ENCODE measurements at places on chromosomes 7 and 10.
A peak's percentile ranks its signal among the peaks of the same experiment; 100 is the strongest.

GRCh38 chr7:71497256-71497946 lies 365.5 kb downstream of the GALNT17 start:
- no peak for DNase-seq

- DNase-seq, result no peak
Observed at GRCh38 chr10:16392531-16393069, 44.2 kb upstream of the PTER start.

- DNase-seq, result no peak
Observed at GRCh38 chr7:47690902-47691558, 109.1 kb upstream of the TNS3 start.

DNA sequence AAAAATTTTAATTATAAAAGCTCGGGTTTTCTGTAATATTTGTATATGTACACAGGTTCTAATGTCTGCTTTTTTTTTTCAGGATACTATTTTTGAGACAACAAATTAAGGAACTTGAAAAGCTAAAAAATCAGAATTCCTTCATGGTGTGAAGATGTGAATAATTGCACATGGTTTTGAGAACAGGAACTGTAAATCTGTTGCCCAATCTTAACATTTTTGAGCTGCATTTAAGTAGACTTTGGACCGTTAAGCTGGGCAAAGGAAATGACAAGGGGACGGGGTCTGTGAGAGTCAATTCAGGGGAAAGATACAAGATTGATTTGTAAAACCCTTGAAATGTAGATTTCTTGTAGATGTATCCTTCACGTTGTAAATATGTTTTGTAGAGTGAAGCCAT lies 57.9 kb upstream of the BAMBI start:
- DNase-seq, result no peak

DNA sequence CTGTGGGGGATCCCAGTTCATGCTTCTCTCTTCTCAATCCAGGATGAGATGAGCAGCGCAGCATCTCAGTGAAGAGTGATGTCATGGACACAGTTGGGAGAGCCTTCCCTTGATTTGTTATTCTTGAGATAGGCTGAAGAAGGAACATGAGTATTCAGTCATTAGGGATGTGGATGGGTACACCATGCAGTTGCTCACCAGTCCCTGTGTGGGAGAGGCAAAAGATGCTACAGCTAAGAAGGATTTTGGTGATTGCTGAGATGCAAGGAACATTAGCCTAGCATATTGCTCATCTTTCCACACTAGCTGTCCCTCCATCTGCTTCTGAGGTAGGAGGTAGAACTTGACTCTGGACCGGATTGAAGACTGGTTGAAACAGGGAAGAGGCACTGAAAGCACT lies 179.6 kb downstream of the GALNT17 start:
- DNase-seq, result no peak

GRCh38 chr10:89478739-89479654 lies 56.4 kb downstream of the SLC16A12 start:
- no peak for DNase-seq

DNA sequence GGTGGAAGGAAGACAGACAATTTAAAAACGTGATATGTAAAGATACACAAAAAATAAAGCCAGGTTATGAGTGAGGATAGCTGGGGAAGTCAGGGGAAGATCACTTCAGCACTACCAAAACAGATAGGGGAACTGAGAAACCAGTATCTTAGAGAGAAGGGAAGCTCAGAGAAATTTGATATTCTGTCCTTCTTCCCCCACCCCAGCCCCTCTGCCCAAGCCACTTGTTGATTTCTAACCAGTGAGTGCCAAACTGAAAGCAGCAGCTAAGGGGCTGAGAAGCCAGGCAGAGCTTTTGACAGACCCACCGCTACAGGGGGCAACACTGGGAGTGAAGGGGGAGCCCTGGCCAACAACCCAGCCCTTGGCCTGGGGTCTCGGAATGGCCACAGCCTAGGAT lies 9.1 kb upstream of the SLC29A3 start:
- no peak for DNase-seq

DNA sequence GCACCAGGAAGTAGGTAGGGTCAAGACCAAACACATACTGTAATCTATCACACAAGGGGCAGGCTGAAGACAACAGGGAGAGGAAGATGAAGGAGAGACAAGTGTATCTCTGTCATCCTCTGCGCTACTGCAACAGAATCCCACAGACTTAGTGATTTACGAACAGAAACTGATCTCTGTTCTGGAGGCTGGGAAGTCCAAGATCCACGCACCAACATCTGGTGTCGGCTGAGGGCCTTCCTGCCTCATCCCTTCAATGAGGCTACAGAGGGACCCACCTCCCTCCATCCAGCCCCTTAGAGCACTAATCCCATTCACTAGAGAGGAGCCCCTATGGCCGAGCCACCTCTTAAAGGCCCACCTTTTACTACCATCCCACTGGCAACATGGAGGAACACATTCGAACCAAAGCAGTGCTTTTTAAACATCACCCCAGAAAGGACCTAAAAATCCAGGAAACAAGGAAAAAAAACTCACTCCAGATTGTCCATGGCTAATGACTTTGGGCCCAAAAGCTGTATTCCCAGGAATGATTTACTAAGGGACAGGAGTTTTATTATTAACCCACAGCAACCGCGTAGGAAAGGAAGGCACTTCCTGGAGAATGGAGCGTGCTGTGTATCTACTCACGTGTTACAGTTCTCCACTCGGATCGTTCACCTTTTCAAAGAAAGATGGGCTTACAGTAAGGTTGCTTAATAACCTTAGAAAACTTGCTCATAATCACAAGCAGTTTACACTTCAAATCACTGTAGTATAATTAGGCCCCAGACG lies 4.2 kb downstream of the BNIP3 start:
- no peak for DNase-seq

- peak; percentile 54 for DNase-seq
Observed at GRCh38 chr10:89296220-89296648, 5.6 kb upstream of the IFIT2 start.

DNA sequence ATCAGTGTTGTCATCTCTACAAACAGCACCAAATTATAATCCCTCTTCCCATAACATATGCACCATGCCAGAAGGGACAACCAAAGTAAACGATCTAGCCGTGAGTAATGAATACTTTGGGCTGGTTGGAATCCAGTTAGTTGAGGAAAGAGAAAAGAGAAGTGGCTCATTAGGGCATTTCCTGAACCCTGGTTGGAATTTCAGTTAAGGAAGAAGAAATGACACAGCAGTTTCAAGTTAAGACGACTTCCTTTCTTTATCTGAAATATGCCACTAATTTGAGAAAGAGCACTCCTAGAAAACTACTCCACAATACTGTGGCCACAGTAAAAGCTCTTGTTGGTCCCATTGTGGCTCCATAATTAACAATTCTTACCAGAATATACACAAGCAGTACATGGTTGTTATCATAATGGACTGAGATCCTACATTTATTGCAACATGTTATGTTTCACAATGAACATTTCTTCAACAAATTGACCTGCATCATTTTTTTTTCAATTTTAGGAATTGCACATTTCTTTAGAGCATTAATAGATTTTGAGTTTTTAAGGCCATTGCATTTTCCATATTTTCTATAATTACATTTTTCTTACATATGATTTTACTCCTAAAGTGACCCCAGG lies at the start of gene TFEC:
Gene TFEC, minus strand, starts transcription at position 113 of the 626 bp plus-strand sequence. CDS start 46,322 bp downstream, outside the sequence.
- peak; percentile 37 for DNase-seq

DNA sequence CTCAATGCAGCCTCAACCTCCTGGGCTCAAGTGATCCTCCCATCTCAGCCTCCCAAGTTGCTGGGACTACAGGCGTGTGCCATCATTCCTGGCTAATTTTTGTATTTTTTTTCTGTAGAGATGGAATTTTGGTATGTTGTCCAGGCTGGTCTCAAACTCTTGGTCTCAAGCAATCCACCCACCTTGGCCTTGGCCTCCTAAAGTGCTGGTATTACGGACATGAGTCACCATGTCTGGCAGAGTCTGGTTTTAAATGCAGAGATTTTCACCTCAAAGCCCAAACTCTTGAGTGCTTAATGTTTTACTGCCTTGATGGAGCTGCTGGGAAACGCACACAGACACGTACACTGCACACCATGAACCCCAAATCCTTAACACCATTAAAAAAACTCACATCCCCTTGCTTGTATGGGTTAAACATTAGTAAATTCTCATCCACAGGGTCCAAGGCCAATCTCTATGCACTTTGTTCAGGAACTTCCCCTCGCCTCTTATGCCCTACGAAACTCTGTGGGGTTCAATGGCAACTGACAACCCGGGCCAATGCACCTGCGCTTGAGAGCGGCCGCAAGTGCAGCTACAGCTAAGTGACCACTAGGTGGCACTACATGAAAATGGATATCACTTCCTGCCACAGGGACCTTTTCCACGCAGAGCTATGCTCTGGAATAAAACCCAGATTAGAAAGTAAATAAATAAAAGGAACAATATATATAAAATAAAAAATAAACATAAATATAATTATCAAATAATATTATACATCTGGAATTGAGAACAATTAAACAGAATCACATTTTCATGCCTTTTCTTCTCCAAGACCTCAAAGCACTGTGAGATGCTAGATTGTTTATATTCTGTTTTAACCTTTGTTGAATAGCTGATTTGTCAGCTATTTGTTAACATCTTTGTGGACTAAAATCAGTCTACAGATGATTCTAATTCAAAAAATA lies 66.9 kb upstream of the AFAP1L2 start:
- peak; percentile 81 for DNase-seq

DNA sequence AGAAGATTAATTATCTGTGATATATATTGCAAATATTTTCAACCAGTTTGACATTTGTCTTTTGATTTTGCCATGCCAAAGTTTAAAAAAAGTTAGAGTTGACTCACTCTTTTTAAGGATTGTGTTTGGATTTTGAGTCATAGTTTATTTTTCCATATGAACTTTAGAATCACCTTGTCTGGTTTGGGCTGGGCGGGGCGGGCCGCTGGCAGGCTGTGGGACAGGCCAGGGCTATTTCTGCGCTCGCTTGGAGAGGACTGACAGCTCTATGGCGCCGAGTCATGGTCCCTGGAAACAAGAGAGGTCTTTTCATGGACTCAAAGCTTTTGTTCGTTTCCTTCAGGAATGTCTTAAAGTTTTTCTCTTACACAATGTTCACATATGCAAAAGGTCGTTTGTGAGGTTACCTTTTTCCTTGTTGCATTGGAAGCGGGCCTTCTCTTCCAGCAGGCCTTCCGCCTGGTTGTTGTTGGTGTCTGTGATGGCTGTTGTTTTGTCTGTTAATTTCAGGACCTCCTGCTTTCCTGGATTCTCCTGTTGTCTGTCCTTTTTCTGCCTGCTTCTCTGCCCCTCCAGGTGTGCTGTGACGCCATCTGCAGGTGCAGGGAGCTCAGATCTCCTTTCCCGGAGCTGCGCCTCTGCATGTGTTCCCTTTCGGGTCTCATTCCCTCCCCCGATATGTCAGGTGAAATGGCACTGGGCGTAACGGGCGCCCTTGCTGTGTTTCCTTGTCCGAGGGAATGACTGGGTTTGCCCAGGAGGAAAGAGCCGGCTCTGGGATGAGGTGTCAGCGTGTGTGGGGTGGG lies 53.8 kb downstream of the INPP5A start:
- peak; percentile 85 for DNase-seq

GRCh38 chr10:73015779-73016178 lies 61.2 kb upstream of the PLA2G12B start:
- DNase-seq, result no peak

DNA sequence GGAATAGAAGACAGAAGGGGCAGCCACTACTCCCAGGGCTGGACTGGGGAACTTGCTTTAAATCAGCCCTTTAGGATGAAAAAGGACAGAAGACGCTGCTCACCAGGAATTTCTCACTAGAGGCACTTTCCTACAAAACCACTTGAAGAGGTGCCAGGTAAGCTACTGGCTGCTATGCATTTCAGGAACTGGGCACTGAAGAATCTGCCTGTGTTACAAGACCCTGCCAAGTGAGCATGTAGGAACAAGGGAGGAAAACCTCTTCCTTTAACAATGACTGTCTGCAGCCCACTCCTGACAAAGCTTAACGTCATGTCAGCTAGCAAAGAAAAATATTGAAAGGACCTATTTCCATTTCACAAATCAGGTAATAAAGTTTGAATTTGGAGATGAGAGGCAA lies 5.8 kb upstream of the AGMO start:
- peak; percentile 84 for DNase-seq

- no peak for DNase-seq
Observed at GRCh38 chr10:110179220-110179619, 28.2 kb upstream of the MXI1 start.

GRCh38 chr7:16646472-16647072 lies 591 bp downstream of the BZW2 start:
- peak; percentile 35 for DNase-seq

DNA sequence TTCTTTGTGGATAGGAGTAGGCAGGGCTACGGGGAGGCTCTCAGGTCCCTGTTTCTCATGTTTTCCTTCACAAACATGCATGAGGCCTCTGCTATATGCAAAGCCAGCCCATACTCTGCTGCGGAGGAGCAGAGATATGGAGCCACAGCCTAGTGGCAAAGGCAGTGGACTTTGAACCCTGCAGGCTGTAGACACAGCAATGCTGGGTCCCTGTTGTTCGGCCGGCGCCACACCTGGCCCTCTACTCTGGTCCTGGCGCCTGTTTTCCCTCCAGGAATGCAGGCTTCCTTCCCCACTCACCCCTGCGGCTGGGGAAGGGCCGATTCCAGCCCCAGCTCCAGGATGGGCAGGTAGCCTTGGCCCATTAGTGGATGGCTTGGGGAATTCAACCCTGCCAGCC lies 11.5 kb downstream of the CLRN3 start:
- DNase-seq, result no peak

GRCh38 chr7:157568770-157569584 lies 232.2 kb downstream of the DNAJB6 start:
- DNase-seq, result peak; percentile 4

GRCh38 chr10:58818900-58819299 lies 306.2 kb downstream of the BICC1 start:
- peak; percentile 42 for DNase-seq

GRCh38 chr10:70784016-70784415 lies 1.2 kb downstream of the TBATA start:
- no peak for DNase-seq

- DNase-seq, result no peak
Observed at GRCh38 chr7:28853150-28853549, 105.0 kb downstream of the TRIL start.

DNA sequence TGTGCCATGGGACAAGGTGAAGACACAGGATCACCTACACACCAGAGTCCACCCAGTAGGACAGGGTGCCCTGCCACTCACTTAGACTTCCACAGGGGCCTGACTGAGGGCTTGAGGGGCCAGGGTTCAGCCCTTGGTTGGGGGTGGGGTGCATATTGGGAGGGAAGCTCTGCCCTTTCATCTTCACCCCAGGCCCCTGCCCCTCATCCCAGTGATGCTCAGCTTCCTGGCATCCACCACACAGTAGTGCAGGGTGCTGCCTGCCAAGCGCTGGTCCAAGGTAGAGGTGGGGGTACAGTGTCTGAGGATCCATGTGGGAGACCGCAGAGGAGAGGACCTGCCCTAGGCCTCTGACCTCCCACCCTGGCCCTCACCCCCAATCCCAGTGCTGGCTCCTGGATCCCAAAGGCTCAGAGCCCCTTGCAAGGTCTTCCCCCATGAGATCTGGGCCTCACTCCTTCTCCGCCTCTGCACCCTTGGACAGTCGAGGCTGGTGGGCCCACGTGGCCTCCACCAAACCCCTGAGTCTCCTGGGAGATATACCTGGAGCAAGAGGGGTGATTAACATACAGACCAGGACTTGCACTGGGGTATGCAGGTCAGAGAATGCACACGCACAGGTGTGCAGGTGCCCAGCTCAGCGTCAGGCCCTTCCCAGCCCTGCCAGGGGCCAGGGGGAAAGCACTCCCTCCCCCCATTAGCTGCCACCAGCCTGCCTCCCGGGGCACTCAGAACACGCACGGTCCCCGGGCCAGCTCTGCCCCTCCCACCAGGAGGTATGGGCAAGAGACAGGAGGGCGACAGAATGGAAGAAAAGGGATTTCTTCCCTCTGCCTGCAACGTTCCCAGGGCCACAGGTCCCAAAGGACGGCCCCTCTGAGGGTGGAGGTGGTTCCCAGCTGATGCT lies 8.6 kb upstream of the IRF5 start:
- DNase-seq, result no peak

- no peak for DNase-seq
Observed at GRCh38 chr7:73572767-73573186, 5.6 kb downstream of the TBL2 start.
